ENCODE measurements at places on chromosomes 2 and 18.

DNA sequence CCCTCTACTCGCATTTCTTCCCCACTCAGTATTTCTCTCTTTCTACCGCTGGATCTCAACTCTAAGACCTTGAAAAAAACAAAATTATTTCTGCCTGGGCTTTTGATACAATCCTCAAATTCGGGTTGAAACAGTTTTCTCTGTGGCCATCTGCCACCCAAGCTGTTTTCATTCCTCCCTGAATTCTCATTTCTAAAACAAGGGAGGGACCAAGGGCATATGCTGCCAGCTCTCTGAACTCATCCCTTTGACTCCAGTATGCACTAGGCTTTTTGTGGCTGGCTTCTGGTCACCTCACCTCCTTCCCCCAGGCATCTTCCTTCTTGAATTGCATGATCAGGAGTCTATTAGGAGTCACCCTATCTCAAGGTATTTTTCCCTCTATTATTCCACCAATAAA lies 49.5 kb downstream of the CCDC148 start:
- no peak for DNase-seq

GRCh38 chr2:63059793-63060471 lies 9.3 kb downstream of the OTX1 start:
- no peak for DNase-seq

DNA sequence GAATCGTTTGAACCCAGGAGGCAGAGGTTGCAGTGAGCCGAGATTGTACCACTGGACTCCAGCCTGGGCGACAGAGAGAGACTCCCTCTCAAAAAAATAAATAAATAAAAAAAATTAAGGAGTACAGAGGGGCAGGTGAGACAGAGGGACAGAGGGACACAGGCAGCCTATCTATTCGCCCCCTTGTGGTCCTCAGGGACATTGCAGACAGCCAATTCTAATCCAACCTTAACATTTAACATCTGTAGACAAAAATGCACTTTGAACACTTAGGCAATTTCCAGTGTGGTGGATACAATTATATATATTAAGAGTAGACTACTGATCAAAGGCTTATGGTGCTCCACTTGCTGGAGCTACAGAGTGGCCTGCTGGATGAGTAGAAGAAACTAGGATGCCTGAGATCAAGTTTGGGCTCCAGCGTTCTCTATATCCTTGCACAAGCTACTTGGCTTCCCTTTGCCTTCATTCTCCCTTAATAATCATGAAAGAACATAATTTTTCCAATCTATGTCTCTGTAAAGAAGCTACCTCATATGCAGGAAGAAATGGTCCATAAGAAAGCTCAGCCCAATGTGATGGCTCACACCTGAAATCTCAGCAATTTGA lies 8.2 kb upstream of the SMARCAL1 start:
- no peak for DNase-seq

- no peak for DNase-seq
Observed at GRCh38 chr18:77632758-77633157, 383.1 kb downstream of the GALR1 start.

DNA sequence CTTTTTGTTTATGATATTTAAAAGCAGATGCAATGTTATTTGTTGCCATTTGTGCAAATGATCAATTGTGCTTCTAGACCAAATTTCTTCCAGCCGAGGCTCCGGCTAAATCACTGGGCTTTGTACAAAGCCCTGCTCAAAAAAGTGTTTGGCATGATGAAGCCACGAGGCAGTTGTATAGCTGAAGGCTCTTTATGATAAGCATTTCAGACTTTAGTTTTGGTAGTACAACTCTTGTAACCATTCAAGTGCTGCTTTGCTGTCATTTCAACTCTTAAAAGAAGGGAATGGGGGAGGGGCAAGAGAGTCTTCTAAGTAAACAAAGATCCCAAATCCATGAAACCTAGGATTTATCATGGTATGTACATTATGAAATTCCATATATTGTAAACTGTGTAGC lies 3.3 kb upstream of the ZNF532 start:
- DNase-seq = no peak

DNA sequence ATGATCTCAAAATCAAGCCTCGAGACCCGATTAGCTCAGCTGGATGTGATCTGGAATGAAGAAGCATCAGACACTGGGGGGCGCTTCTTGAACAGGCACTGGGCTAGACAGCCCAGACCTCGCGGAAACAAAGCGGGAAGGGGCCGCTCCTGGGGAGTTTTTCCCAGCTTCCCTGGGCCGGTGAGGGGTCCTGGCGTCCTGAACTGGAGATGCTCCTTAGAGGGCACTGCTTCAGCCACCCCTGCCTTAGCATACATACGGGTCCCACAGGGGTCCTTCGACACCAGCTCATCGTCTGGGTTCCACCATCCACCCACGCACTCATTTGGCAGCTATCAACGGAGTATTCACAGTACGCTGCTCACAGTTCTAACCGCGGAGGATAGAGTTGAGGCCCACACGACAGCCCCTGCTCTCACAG lies 146.7 kb downstream of the TSN start:
- DNase-seq = peak; percentile 81

- DNase-seq = no peak
Observed at GRCh38 chr2:23524261-23524706, 139.3 kb downstream of the KLHL29 start.

DNA sequence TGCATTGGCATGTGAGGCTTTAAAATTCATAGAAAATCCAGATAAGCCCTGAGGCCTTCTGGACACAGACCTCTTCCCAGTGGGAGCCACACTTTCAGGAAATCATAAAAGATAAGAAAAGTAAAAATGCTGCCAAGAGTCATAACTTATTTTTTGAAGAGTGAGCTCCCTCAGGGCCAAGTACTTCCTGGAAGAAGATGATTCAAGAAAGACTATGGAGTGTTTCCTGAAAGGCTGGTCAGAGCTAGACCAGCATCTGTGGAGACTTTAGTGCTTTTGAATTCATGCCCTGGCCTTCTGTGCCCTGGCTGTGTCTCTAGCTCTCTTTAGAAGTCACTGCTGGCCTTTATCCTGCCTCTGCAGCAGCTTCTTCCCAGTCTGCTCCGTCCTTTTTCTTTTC lies 6.4 kb upstream of the XDH start:
- DNase-seq = no peak

GRCh38 chr18:57051657-57052044 lies 95.2 kb upstream of the BOD1L2 start:
- DNase-seq = no peak

- no peak for DNase-seq
Observed at GRCh38 chr2:52391621-52392020, 1359.7 kb upstream of the NRXN1 start.

GRCh38 chr2:48504647-48505327 lies 25.2 kb upstream of the STON1 start:
- DNase-seq = no peak

- no peak for DNase-seq
Observed at GRCh38 chr18:46261799-46262198, 157.6 kb downstream of the HAUS1 start.

- DNase-seq = no peak
Observed at GRCh38 chr2:158753641-158754611, 41.2 kb upstream of the DAPL1 start.

DNA sequence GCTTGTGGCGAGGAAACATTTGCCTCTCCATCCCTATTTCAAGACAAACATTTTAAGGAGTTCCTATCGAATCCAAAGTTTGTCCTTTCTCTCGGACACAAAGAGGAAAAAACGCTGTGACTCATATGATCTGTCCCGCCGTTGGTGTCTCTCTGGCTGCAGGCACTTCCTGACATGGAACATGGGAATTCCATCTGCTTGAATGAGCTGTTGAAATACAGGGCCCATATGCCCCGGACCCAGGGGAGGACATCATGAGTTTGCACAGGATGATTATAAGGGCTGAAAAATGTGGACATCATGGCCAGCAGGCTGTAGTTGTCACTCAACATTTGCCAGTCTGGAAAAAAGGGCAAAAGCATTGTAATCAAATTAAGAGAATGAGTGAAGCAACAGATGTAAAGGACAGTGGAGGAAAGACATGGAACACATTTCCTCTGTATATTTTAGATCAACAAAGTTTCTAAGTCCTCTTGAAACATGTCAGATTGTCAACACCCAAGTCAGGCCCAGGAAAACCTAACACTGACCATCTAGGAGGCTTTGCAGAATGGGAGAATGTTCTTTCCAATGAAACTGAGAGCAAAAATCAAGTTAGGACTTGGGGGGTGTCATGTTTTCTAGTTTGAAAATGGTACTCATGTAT lies 103.2 kb upstream of the SMIM21 start:
- no peak for DNase-seq

GRCh38 chr2:133791191-133791590 lies 222.9 kb upstream of the NCKAP5 start:
- DNase-seq = no peak

DNA sequence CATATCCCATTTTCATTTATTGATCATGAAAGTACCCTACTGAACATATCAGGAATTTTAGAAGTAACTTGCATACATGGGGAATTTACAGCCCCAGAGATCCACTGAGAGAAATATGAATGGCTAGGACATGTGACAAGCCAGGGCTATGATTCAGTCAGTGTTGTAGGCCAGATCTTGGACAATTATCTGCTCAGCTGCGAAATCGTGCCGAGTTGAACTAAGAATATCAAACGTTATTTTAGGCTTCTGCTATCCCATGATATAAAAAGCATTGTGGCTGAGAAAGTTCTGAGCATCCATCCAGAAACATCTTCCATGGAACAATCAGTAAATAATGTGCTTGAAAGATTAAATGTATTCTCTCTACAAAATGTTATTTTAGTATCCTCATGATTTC lies 85.7 kb upstream of the UNC80 start:
- no peak for DNase-seq

DNA sequence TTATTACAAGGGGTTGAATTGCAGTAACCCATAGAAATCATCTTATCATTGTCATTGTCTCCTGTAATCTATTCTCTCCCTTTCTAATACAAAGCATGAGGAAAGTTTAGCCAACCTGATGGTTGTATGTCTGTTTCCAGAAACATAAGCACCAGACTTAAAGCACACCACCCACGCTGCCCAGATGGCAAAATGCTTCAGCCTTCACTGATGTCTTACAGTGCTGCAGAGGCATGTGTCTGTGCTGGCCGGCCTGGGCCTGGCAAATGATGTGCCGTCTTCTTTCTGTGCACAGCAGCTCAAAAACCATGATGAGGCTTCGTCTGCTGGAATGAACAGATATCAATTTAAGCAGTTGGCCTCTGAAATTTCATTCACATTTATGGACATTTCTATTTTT lies 443.0 kb upstream of the RGPD4 start:
- no peak for DNase-seq

DNA sequence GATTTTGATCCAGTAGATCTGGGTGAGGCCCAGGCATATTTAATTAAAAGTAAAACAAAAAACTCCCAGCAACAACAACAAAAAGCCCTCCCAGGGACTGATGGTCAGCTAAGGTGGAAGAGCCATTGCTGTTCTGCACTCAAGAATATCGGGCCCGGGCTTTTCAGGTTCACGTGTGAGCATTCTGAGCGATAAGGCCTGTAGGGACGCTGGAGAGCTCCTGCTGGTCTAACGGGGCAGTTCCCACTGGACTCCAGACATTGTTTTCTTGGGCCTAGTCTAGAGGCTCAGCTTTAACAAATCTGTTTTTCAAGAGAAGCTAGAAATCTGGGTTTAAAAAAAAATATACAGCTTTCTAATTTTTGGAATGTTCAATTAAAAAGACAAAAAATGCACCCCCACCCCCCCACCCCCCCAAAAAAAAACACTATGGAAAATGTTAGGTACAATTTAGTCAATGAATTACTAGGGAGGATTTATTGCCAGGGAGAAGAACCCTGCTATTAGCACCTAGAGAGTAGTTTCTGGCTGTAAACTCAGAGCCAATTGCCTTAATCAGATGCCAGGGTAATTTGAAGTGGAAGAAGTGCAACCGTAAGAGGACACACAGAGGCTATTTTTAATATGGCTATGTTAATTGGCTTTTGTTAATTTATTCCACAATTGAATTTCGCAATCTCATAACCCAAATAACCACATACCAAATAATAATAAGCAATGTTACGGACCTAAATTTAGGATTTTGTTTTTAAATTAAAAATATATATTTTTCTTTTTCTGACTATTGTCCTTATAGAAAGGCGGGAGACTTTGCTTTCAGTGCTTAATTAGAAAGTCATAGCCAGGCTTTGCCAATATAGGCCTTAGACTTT lies 78.9 kb downstream of the MAP4K4 start:
- no peak for DNase-seq

DNA sequence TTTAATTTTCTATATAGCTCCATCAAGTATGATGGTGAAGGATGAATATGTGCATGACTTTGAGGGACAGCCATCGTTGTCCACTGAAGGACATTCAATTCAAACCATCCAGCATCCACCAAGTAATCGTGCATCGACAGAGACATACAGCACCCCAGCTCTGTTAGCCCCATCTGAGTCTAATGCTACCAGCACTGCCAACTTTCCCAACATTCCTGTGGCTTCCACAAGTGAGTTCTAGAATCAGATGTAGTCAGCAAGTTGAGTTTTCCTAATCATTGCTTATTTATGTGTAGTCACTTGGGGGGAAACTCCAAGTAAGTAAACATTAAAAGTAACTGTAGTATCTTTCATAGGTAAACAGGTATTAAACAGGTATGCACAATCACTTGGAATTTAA lies 24.8 kb downstream of the SMAD4 start:
- no peak for DNase-seq

GRCh38 chr2:195360242-195360641 lies 296.8 kb upstream of the SLC39A10 start:
- DNase-seq = no peak

DNA sequence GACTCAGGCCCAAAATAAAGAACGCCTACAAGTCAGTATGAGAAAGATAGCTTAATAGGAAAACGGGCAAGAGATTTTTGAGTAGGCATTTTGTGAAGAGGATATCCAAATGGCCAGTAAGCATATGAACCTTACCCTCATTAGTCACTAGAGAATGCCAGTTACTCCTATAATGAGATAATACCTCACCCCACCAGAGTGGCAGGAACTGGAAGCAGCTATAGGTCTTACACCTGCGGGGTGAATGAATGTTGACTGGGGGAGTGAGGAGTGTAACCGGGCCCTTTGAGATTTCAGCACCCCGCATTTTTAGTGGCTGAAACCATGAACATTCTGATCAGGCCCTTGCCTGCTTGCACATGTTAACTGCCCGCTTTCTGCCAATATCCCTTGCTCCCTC lies 7.5 kb upstream of the PTPN2 start:
- DNase-seq = no peak

GRCh38 chr2:489084-489483 lies 188.1 kb downstream of the TMEM18 start:
- DNase-seq = no peak

- no peak for DNase-seq
Observed at GRCh38 chr2:149720615-149721014, 133.0 kb upstream of the MMADHC start.
